ENCODE measurements at places on chromosomes 6 and 20. TPM values are rescaled to one million over a fixed set of nuclear protein-coding genes. Genes with fewer than 3 reads are reported as not detected.

Gene CDSN
- not detected for total RNA-seq

Gene STK38
- 46.5 TPM for total RNA-seq

Gene REM1
- total RNA-seq = not detected

Gene FOXP4
- total RNA-seq = 26.7 TPM

Gene SOBP
- 31.3 TPM for total RNA-seq

Gene SMOC2
- total RNA-seq = not detected

Gene ANKRD66
- total RNA-seq = not detected

Gene ACTR5
- 12.3 TPM for total RNA-seq

Gene ZNF165
- 3.2 TPM for total RNA-seq

Gene RRAGD
- 17.6 TPM for total RNA-seq

Gene TUBB1
- total RNA-seq = 0.11 TPM

Data from OCI-LY7 (cell line).